Vein endothelial cell (primary cell): ENCODE measurements at places on chromosomes 12 and 14. TPM values are rescaled to one million over a fixed set of nuclear protein-coding genes. Genes with fewer than 3 reads are reported as not detected.

Gene TMEM30B
- 0.19 and 0.33 TPM in 2 replicates for total RNA-seq

Gene TMEM119
- total RNA-seq: under 0.01 and 0.10 TPM in 2 replicates

Gene HOXC12
- total RNA-seq: not detected in 2 replicates

Gene NFYB
- 9.5 and 13.4 TPM in 2 replicates for total RNA-seq

Gene RHOJ
- 209 and 210 TPM in 2 replicates for total RNA-seq

Gene TAS2R50
- 4.5 and 4.6 TPM in 2 replicates for total RNA-seq

Gene PTPN11
- 82.6 and 113 TPM in 2 replicates for total RNA-seq

Gene RND1
- total RNA-seq: 3.9 TPM in 2 replicates

Gene FSCB
- total RNA-seq: not detected in 2 replicates
